ENCODE measurements at places on chromosomes 3 and 15. TPM values are rescaled to one million over a fixed set of nuclear protein-coding genes. Genes with fewer than 3 reads are reported as not detected.
A peak's percentile ranks its signal among the peaks of the same experiment; 100 is the strongest.

The SLC27A2 gene
- total RNA-seq, result 0.33 TPM

DNA sequence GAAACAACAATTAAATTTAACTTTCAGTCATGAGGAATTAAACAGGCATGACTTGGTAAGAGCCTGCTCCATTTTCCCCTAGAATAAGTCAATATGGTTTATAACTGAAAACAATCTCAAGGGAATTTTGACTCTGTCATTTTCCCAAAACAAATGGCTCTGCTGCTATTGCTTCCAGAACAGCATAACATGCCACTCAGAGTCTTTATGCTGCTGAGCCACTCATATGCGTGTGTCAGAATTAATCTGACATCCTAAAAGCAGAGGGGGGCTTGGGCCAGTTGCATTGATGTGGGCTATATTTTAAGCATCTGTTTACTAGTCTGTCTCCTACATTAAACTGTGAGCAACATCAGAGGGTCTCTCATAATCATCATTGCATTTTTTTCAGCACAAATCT, 111.1 kb upstream of the ABI3BP start:
- no peak for DNase-seq

- DNase-seq, result no peak
Measured at GRCh38 chr3:184289426-184289938, 9.6 kb upstream of the PSMD2 start.

DNA sequence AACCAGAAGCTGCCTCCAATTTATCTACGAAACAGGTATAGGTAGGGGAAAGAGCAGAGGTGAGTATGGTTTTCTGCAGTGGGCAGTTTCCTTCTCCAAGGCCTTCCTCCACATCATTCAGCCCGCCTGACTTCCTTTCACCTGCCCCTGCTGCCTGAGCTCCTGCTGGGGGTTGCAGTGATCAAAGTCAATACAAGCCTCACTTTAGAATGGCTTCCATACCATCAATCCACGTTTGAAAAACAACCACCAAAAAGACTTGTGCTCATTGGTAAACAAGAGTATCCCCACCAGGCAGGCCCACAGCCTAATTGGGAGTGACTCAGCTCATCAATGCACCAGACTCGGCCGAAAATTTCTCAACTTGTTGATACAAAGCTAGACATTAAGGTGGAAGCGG, 159.9 kb downstream of the MAGI1 start:
- DNase-seq, result no peak

DNA sequence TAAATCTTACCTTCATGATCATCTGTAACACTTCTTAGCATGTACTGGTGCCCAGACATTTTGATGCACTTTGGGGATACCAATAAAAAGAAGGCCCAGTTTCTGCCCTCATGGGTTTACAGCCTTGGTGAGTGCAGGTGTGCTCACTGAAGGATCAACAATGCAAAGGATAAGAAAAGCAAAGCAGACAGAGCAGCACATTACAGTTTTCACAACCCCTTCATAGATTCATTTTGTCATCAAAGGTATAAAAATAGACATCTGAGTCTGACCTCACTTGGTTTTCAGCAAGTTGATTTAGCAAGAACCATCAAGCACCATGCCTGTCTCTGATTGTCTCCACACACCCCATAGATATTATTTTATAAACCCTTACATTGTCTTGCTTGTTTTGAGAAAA, 77.6 kb downstream of the BFSP2 start:
- no peak for DNase-seq

- DNase-seq, result no peak
Measured at GRCh38 chr3:65712140-65712539, 326.6 kb downstream of the MAGI1 start.

The CD200R1 gene
- 2.2 TPM for total RNA-seq

DNA sequence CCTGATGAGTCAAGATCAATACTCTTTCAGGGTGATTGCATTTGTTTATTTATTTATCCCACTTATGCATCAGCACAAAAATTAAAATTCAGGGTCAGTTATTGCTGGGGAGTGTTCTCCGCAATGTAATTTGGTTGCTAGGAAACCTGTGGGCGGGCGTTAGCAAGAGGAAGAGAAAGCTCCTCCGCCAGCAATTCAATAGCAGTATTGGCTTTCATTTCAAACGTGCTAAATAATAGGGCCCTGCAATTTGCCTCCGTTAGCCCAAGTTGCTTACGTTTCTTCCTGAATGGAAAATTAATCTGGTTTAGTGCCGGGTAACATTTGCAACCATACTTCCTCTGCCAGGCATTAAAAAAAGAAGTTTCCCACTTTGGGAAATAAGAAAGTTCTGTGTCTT, 35.5 kb upstream of the PLCL2 start:
- DNase-seq, result no peak

The DENND6A gene
- 32.5 TPM for total RNA-seq

DNA sequence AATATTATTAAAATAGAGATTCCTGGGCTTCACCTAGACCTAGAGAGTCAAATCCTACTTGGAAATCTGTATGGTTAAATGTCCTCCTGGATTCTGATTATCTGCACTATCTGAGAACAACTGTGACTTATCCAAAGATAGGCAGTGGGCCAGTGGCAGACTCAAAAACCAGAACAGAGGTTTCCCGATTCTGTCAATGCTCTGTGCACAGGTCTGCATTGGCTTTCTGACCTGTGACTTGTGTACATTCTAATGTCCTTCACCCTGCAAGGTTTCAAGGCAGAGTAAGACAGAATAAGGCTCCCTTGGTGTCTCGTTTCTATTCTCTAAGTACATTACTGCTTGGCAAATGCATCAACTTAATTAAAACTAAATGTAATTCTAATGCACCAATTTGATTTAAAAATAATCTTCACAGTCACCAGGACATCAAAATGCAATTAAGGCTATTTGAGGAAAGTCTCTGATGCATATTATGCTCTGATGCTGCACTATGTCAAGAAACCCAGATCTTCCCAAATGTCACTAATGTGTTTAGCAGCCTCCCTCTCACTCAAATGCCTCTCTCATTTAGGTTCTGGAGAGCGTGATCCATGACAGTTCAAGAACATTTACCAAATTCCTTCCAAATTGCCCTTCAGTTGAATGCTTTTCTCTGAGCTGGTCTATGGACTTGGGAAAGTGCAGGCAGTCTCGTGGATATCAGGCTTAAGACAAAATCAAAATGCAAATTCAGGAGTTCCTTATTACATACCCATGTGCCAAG, 140.1 kb downstream of the STAC start:
- no peak for DNase-seq

DNA sequence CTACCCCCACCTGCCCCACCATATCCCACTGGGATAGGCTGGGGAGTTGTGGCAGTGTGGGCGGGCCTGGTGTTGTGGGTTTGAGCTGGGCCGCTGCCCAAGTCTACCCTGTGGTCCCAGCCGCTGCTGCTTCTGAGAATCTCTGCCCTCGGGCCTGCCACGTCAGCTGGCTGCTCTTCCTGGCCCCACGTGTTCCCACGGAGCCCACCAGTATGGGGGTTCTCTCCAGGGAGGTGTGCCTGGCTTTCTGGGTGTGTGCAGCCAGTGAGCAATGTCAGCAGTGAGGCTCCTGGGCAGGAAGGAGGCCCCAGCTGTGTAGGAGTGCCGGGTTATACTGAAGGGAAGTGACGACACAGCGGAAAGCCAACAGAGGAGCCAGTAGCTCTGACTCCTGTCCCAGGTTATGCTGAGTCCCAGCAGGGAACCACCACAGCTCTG, 10.5 kb downstream of the GNAI2 start:
- DNase-seq, result peak; percentile 80

- DNase-seq, result no peak
Measured at GRCh38 chr3:46369675-46370132, 1.0 kb upstream of the CCR5 start.

Data from posterior vena cava (tissue), 2 donors.